Hematopoietic multipotent progenitor cell treated with erythropoietin and hydrocortisone succinate and interleukin-3 and kit ligand, for 4 days (in vitro differentiated cells): ENCODE measurements at places on chromosomes 7 and 10.

GRCh38 chr10:47346581-47347302, 1.4 kb upstream of the RBP3 start:
- DNase-seq = no peak

DNA sequence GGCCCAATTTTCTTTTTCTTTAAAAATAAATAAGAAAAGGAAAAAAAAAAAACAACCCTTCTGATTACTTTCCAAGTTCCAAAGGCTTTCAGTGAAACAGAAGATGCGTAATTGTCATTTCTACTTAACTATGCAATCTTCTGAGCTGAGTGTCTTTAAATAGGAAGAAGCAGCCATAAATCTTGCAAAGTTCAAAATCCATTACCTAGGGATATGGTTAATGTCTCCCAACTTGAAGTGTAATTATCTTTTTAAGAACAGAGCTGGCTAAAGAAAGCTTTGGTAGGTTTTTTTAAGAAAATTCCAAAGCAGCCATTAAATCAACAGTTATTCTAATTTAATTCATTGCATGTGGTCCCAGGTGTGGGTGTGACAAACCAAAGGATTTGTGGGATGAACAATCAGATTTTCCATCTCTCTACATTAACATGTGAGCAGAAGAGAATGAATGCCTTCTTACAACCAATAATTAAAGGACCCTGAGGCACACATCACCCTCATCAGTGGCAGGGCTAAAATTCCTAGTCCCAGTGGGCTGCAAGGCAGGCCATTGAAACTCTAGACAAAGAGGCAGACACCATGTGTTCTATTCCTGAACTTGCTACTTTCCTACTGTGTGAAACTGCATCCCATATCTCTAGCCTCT, 419.2 kb downstream of the REEP3 start:
- DNase-seq = no peak

DNA sequence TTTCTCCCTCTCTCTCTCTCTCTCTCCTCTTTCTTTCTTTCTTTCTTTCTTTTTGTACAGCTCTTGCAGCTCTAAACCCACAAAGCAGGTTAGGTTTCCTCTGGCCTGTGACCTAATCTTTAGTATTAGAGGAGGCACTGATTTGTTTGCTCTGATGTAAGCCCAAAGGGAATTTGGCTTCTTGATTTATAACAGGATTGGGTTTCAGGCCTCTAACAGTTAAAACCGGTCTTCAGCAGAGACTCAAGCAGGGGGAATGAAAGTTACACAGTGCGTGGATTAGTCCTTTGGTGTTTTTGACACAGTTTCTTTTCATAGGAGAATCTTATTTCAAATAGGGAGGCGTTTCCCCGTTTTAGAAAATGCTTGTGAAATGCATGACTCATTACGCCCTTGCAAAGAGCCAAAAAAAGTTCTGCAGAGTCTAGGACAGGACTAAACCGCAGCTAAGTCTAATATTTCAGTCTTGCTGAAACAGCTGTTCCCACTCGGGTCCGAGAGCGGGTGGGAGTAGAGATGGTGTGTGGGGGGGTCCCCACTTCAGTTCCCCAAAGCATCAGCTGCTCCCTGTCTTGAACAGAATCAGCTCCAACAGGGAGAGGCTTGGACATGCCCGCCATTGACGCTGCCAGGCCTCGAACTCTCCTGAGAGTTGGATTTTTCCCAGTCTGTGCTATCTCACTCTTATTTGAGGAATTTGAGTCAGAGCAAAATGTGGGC, 296.5 kb upstream of the PITRM1 start:
- peak; percentile 54 for DNase-seq

- DNase-seq = no peak
These were observed 2.0 kb downstream of the MASTL start for GRCh38 chr10:27157150-27157549.

GRCh38 chr10:27816320-27816719, 70.7 kb upstream of the MKX start:
- no peak for DNase-seq

GRCh38 chr7:1105189-1105588, 17.3 kb downstream of the GPER1 start:
- DNase-seq = no peak

- DNase-seq = peak; percentile 63
These were observed 175.7 kb upstream of the PTN start for GRCh38 chr7:137519181-137519691.

DNA sequence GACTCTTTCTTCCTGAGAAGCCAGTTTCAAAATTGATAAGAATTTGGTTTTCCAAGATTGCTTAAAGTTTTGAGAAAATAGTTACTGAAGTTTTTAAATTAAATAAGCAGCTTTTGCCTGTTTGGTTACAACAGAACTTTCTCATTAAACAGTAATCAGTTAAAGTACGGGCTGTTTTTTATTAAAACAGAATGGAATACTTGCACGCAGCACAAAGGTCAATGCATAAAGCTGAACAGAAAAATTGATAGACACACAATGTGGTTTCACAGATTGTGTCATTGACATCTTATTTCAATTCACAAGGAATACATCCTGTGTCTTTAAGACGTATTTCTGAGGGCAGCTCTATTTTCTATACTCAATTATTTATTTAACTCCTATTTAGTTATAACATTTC, 192.2 kb downstream of the PRKG1 start:
- no peak for DNase-seq

DNA sequence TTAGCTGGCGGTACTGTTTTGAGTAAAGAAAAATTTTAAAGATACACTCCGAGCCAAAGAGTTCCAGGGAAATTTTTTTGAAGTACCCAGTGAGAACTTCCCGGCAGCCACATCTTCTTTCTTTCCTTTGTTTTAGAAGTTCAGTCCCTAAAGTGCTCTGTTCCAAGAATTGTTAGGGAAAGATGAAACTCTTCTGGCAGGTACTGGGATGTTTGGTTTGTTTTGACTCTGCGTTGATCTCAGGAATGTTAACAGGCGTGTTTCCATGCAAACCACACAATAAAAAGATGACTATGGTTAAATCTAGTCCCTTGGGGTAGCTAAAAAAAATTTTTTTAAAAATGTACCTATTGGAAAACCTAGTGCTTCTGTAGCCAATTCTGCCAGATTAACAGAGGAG, 224.7 kb upstream of the PHYHIPL start:
- DNase-seq = no peak

DNA sequence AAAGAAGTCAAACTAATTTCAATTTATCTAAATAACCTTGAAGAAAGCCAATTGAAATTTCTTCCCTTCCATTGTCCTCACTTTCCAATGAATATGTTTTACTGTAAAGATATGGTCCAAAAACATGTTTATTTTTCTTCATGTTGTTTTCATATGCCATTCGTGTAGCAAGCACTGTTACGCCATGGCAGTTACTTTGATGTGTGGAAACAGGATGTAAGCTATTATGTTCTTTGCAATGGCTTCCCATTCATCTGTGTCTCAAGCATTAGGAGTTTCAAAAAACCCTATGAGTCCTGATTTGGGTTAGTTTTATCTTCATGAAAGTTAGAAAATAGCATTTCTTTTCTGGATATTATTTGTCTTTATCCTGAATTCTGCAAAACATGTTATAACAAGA, 31.0 kb downstream of the GPR141 start:
- peak; percentile 61 for DNase-seq

GRCh38 chr10:51747216-51747615, 47.8 kb upstream of the CSTF2T start:
- DNase-seq = no peak

DNA sequence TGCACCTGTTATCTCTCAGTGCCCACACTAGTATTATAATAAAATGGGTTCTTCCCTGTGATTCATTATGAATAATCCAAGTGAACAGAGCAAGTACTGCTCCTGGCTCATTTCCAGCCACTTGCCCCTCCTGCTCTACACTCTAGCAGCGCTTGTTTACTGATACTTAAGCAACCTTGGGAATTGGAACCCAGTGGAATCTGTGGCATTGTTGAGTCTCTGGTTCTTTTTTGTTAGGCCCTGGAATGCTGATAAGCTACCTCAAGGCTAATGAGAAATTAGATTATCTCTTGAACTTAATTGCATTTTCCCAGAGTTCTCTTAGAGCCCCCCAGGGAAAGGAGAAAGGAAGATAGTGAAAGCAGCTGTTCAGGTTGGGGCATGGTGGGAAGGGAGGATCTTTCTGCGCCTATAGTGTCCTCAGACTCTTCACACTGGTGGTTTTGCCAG, 34.0 kb downstream of the PRKAR2B start:
- DNase-seq = peak; percentile 58

DNA sequence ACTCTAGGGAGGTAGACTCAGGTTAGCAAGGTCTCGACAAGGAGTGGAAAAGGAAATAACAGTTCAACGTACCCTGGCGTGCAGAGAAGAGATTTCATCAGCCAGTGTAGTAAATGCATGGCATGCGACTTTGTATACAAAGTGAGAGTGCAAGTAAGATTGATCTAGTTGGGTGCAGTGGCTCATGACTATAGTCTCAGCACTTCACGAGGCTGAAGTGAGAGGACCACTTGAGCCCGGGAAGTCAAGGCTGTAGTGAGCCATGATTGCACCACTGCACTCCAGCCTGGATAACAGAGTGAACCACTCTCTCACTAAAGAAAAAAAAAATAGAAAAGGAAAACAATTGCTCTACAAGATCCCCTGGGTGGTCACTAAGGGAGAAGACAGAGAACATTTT, 528.6 kb downstream of the SORCS1 start:
- no peak for DNase-seq

DNA sequence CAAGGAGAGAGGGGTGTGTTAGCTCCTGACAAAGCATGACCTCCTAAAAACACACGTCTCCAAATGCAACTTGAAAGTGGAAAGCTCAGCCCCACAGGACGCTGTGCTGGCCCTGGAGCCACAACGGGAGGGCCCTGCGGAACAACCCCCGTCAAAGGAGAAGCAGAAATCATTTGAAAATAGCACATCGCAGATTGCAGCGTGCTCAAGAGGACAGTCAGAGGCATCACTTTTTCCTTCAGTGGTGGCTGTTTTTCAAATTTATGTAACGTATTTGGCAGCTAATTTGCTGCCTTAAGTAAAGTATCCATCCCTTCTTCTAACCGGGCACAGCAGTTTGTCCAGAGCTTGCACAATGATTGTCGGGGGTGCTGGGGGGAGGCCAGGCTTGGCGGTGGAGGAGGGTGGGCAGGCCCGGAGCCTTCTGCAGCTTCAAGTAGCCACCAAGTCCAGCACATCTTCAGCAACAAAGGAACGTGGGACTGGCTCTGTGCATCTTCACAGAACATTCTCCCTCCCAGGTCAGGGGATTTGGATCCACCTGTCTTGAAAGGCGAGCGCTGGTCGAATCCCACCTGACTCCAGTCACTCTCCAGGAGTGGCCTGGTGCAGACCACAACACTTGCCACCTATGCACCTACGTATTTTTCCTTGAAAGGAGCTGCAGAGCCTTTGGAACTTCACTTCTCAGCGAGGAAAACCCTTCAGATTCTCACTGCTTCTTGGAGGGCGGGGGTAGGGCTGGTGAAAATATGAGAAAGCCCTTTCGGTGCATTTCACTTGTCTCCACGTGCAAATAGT, 346.3 kb downstream of the DNAJB6 start:
- no peak for DNase-seq

DNA sequence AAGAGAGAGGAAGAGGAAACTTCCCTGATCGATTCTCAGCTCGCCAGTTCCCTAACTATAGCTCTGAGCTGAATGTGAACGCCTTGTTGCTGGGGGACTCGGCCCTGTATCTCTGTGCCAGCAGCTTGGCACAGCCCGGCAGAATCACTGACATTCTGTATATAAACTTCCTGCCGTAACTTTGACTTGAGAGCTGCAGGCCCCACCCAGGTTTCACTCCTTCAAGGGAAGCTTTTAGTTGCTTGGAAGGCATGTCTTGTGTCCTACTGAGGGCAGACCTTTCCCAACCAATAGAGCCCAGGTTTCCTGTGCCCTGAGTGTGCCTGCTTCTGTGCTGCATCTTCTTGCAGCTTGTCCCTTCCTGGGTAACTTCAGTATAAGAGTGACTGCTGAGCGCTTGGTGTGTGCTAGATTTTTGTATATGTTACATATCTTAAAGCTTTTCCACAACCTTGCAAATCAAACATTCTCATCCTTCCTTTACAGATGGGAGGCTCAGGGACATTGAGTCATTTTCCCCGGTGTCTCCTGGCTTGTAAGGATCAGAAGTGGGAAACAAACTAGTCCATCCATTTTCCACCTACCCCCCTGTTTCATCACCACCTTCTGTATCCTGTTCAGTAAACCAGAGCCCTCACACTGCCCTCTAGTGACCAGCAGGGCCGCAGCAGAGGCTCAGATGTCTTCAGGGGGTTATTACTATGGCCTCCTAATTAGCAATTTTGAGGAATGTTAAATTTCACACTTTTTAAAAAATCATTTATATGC, 225.2 kb upstream of the PRSS58 start:
- peak; percentile 92 for DNase-seq

GRCh38 chr7:81719865-81720264, 50.0 kb downstream of the HGF start:
- DNase-seq = no peak

- DNase-seq = no peak
These were observed 444.6 kb downstream of the HTR7 start for GRCh38 chr10:90413196-90413595.

GRCh38 chr10:132066186-132066585, 440 bp downstream of the JAKMIP3 start:
- no peak for DNase-seq

GRCh38 chr7:97421307-97421930, 303.9 kb downstream of the SDHAF3 start:
- DNase-seq = no peak

GRCh38 chr10:3554121-3554522, 230.9 kb downstream of the KLF6 start:
- peak; percentile 12 for DNase-seq

GRCh38 chr10:72171175-72171630, 44.6 kb upstream of the ANAPC16 start:
- DNase-seq = peak; percentile 71

GRCh38 chr10:97468162-97468561, 22.2 kb downstream of the ZDHHC16 start:
- no peak for DNase-seq

DNA sequence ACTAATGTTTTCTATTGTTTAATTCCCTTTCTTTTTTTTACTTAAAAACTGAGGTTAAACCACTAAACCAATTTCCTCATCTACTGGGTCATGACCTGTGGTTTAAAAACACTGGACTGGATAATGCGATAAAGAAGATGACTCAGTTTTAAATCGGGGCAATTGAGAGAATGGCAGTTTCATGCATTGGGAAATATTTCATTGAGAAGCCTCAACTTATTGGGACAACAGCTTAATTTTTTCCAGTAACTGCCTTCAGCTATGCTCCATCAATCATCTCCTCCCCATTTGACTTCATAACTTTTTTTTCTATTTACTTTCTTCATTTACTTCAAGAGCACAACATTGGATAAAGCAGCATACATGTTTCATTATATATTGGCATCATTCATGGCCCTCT, 61.8 kb upstream of the MET start:
- DNase-seq = peak; percentile 84
